ENCODE measurements at places on chromosomes 16 and 17.

- DNase-seq: no peak
Measured at GRCh38 chr17:9948928-9949327, 43.9 kb upstream of the RCVRN start.

DNA sequence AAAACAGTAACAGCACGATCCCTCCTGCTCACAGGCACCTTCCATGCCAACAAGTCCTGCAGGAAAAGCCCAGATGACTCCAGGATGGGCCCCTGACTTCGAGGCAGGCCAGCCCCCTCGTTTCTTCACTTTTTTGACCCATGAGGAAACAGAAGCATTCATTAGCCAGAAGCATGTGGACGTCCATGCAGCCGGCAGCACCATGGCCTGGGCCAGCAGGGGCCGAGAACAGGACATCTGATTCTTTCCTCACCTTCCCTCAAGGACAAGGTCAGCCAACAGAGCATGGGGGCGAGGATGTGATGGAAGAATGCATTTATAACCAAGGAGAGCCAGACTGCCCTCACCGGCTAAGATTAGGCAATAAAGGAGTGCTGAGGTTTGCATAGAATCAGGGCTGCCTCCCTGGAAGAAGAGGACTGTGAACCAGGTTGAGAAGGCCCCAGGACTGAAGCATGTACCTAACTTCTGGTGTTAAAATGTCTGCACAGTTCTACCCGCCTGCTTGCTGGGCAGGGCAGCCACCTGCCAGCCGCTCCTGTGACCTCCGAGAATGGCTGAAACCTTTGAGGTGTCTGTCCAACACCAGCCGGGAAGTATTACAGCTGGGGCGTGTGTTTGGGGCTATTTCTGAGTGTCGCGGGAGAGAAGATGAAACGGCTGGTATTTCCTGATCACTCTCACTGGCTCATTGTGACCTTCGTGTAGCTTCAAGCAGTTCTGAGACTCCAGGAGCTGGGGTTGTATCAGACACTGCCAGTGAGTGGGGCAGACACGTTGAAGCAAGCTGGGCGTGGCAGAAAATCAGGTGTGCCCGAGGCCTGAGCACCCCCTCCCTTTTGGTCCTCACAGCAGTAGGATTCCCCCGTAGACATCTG lies 94.0 kb upstream of the TNRC6C start:
- DNase-seq: peak; percentile 58

DNA sequence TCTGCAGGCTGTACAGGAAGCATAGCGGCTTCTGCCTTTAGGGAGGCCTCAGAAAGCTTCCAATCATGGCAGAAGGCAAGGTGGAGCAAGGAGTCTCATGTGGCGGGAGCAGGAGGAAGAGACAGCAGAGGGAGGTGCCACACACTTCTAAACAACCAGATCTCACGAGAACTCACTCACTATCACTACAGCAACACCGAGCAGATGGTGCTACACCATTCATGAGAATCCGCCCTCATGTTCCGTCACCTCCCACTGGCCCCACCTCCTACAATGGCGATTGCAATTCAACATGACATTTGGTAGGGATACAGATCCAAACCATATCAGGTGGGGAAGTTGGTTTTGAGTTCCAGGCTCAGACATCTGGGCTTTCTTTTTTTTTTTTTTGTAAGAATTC lies 31.9 kb upstream of the NUDT7 start:
- DNase-seq: no peak

GRCh38 chr16:64969221-64969620 lies 152.6 kb downstream of the CDH11 start:
- no peak for DNase-seq

DNA sequence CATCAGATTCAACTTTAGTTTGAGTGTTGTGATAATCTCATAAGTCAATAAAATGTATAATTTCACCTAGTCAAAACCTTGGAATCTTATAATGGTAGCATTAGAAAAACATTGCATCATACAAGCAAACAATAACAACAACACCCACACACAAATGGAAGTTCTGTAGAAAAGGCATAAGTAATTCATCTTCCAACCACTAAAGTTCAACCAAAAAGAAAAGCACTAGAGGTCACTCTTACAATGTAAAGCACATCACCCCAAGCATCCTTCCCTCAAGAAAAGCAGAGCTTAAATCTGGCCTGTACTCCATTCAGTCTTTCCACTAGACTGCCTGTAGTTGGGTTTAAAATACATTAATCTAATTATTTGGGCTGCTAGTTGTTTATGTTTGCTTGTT lies 1.8 kb downstream of the CNTNAP4 start:
- DNase-seq: no peak

GRCh38 chr16:66977341-66978113 lies 10.9 kb upstream of the CES4A start:
- peak; percentile 74 for DNase-seq

DNA sequence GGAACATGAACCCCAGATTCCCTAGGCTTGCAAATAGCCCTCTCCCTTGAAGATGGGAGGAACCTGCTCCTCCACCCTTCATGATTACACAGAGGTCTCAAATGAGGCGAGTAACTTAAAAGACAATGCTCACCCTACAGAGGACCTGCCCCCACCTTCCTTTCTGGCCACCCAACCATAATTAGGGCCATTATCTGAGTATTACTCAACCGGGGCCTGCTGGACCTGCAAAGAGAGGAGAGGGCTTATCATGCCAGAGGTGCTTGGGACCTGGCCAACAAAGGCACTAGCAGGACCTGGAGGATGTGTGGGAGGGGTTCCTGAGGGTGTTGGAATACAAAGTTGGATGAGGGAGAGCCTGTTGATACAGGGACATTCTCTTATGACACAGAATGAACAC lies 42.4 kb downstream of the RNF157 start:
- no peak for DNase-seq

- no peak for DNase-seq
Measured at GRCh38 chr17:73623247-73623646, 21.0 kb downstream of the SDK2 start.

All from NCI-H2171 (cell line).